ENCODE measurements at places on chromosomes 16 and 17. TPM values are rescaled to one million over a fixed set of nuclear protein-coding genes. Genes with fewer than 3 reads are reported as not detected.

Gene ADAD2
- 0.52 TPM for total RNA-seq

Gene PRR15L
- 47.4 TPM for total RNA-seq

Gene UMOD
- total RNA-seq = not detected

Gene RANBP10
- 19.2 TPM for total RNA-seq

Gene PRR35
- total RNA-seq = not detected

Gene SPATA32
- not detected for total RNA-seq

Gene C16orf46
- 1.5 TPM for total RNA-seq

Gene MPP3
- total RNA-seq = 28.6 TPM

GRCh38 chr16:88383401-88384221 lies 852 bp downstream of the ZNF469 start:
- peak overlapping the region; percentile 19 for H3K4me3 ChIP-seq
- peak; percentile 76 for DNase-seq
- H3K4me1 ChIP-seq = peaks cover 13% of the 10 kb centered on the region
- no peaks in the 10 kb centered on the region for H3K36me3 ChIP-seq

- DNase-seq = no peak
- H3K36me3 ChIP-seq = peaks cover 20% of the 10 kb centered on the region
- H3K27ac ChIP-seq = peak overlapping the region; percentile 96
- H3K4me1 ChIP-seq = peaks cover 33% of the 10 kb centered on the region
- no peaks in the 10 kb centered on the region for H3K27me3 ChIP-seq
These were observed 631 bp downstream of the RETREG3 start for GRCh38 chr17:42608305-42609181.

DNA sequence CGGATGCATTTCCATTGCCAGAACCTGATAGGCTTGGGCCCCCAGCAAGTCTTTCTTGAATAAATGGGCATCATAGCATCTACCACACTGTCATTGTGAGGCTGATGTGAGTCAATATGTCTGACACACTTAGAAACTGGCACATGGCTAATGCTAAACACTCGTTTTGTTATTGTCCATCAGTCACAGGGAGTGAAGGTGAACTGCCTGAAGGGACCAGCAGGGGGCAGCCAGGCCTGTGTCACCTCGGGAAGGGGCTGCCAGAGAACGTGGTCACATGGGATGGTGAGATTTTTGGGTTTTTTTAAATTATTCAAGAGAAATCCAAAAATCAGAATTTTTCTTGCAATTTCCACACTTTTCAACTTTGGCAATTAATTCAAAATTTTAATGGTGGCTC lies 831 bp upstream of the RCVRN start:
- H3K27me3 ChIP-seq = no peaks in the 10 kb centered on the region
- DNase-seq = peak; percentile 47
- H3K36me3 ChIP-seq = no peaks in the 10 kb centered on the region
- no peaks in the 10 kb centered on the region for H3K4me1 ChIP-seq
- no peak overlapping the region for H3K4me3 ChIP-seq
- no peak overlapping the region for H3K27ac ChIP-seq

- DNase-seq = no peak
- no peaks in the 10 kb centered on the region for H3K4me1 ChIP-seq
- H3K4me3 ChIP-seq = no peak overlapping the region
- no peaks in the 10 kb centered on the region for H3K36me3 ChIP-seq
- no peak overlapping the region for H3K27ac ChIP-seq
These were observed 12.5 kb downstream of the CDH13 start for GRCh38 chr16:82639263-82639662.

GRCh38 chr16:19102187-19102872 lies 11.4 kb upstream of the ITPRIPL2 start:
- H3K27ac ChIP-seq = no peak overlapping the region
- H3K36me3 ChIP-seq = no peaks in the 10 kb centered on the region
- no peak for DNase-seq
- peaks cover 13% of the 10 kb centered on the region for H3K4me1 ChIP-seq

DNA sequence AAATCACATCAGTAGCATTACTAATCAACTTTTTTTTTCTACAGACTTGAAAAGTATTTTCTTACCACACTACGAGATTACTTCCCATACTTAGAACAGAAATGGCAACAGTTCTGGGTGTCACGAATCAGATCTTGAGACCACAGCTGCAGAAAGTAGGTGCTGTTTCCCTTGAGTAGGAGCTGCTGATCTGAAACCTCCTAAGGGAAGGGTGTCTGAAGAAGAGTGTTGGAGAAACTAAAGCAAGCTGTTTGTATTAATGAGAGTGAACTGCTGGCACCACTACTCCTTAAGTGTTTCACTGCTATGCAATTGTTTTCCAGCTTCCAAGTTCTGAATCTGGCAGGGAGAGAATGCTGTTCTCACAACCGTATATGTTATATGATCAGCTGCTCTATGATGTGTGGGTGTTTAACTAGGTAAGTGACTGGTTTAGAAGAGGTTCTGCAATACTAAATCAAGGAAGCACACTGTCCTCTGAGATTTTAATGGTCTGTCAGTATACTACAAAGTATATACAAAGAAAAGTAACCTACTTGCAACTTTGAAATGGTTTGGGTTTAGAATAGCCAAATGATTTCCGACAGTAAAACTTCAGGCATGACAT lies 3.3 kb downstream of the ZNF652 start:
- no peak overlapping the region for H3K27ac ChIP-seq
- H3K27me3 ChIP-seq = no peaks in the 10 kb centered on the region
- H3K36me3 ChIP-seq = no peaks in the 10 kb centered on the region
- no peak overlapping the region for H3K4me3 ChIP-seq
- H3K4me1 ChIP-seq = peaks cover 40% of the 10 kb centered on the region
- no peak for DNase-seq

- H3K4me1 ChIP-seq = peaks cover 15% of the 10 kb centered on the region
- no peaks in the 10 kb centered on the region for H3K27me3 ChIP-seq
- peaks cover 86% of the 10 kb centered on the region for H3K36me3 ChIP-seq
- DNase-seq = no peak
- no peak overlapping the region for H3K27ac ChIP-seq
These were observed 8.1 kb downstream of the WIPI1 start for GRCh38 chr17:68449021-68449739.

All from upper lobe of right lung (tissue), 1 donor.